Spinal cord (tissue), 10 donors: ENCODE measurements at places on chromosomes 2 and 18.

DNA sequence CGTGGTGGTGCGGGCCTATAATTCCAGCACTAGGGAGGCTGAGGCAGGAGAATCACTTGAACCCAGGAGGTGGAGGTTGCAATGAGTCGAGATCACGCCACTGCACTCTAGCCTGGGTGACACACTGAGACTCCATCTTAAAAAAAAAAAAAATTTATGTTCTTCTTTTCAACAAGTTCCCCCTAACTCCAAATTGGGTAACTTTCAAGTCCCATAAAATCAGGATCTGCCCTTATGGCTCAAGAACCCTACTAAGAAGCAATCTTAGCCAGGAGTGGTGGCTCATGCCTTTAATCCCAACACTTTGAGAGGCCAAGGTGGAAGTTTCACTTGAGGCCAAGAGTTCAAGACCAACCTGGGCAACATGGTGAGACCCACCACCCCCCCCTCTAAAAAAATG is 30.3 kb upstream of the TLK1 start:
- DNase-seq: no peak

- DNase-seq: no peak
Measured at GRCh38 chr2:143828763-143829537, 691.0 kb downstream of the ZEB2 start.

- no peak for DNase-seq
Measured at GRCh38 chr2:3779496-3780049, 76.2 kb downstream of the DCDC2C start.

DNA sequence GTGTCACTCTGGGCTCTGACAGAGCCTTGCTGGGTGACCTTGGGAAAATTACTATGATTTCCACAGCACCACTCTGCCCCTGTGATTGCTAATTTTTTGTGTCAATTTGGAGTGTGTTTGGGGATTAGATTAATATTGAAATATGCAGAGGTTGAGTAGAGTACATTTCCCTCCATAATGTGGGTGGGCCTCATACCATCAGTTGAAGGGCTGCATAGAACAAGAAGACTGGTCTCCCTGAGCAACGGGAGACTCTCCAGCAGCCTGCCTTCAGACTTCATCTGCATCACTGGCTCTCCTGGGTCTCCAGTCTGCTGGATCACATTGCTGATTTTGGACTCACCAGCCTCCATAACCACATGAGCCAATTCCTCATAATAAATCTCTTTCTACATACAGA is 313.7 kb downstream of the TNS1 start:
- no peak for DNase-seq

- DNase-seq: no peak
Measured at GRCh38 chr2:96157649-96158553, 12.7 kb upstream of the DUSP2 start.

DNA sequence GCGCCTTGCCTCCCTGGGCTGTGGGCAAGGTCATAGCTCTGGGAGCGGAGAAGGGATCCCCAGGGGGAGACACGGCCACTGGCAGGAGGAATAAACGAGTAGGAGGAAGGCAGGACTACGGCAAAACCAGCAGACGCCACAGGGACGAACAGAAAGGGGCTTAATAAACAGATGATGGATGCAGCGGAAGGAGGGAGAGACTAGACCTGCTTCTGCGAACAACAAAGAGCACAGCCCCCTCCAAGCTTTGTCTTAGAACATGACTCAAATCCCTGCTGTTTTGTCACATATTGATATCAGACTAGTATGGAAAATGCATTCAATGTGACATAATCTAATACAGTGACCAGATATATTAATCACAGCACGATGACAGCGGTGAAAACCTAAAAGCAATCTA is 155.9 kb upstream of the TPO start:
- no peak for DNase-seq
